ENCODE measurements at places on chromosomes 2 and 18.

DNA sequence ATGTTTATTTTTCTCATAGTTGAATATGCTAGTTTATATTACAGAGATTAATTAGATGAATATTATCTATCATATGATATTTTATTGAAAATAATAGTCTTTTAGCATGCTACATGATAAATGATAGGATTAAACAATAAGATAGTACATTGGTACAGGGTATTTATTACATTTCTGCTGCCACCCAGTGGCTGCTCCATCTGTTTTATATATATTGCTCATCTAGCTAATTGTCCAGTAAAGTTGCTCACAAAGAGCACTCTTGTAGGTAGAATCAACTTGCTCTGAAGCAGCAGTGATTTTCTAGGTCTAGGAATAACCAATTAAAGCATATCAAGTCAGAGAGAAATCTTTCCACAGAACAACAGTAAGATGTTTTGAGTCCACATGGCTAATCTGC is 183.3 kb downstream of the ASXL3 start:
- DNase-seq: no peak

- DNase-seq: no peak
These were observed 19.8 kb downstream of the BIN1 start for GRCh38 chr2:127086990-127087790.

DNA sequence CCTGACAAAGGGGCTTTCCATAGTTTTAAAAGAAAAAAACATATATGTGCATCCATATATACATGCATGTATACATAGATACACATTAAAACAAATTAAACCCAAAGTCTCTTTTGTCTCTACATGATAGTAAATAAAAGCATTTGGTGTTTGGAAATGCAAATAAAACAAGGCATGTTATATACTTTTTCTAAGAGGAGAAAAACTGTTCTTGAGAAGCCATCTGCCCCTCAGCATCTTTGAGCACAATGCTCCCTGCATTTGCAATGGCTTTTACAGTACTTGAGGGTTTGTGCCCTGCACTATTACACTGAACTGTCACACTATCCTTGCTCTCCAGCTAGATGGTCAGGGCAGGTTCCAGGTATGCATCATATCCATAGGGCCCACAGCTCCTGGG is 210.2 kb downstream of the L3MBTL4 start:
- no peak for DNase-seq

GRCh38 chr2:15671842-15672815 is 80.5 kb downstream of the DDX1 start:
- no peak for DNase-seq

DNA sequence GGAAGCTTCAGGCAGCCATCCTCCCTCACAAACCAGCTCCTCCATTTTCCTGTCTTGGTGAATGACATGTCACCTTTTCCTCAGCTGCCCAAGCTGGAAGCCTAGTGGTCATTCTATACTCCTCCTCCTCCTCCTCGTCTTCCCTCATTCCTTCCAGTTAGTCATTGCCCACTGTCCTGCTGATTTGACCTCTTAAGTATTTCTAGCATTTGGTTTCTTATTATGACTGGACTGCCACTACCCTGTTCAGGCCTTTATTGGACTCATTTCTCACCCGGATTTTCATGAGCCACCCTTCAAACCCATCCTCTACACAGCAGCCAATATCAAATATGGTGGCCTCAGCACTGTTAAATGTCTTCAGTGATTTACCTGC is 21.9 kb upstream of the MGAT5 start:
- no peak for DNase-seq

Data from NCI-H2029 treated with DMSO at 0.1 percent for 48 hours (cell line).